ENCODE measurements at places on chromosomes 16 and 17. TPM values are rescaled to one million over a fixed set of nuclear protein-coding genes. Genes with fewer than 3 reads are reported as not detected.

DNA sequence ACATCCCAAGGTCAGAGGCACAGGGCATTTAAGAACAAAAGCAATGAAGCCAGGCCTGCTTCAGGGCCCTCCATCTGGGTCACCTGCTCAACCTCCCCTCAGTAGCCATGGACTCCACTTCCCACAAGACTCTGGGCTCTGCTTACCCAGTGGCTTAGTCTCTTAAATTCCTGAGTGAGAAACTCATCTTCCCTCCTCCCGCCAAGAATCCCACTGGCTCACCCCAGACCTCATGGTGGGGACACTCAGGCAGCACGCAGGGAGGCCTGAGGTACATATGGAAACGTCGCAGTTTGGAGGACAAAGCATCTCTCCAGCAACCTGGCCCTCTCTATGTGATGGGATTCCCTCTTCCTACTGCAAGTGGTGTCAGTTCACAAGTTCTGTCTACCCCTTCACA lies 326.7 kb upstream of the CDH5 start:
- no peak for ATAC-seq

- no peak for ATAC-seq
These were observed 2.2 kb upstream of the PELP1 start for GRCh38 chr17:4706121-4706520.

GRCh38 chr16:21565507-21565860 lies 33.9 kb upstream of the METTL9 start:
- no peak for ATAC-seq

- no peak for ATAC-seq
These were observed 53.9 kb upstream of the CCL2 start for GRCh38 chr17:34201225-34201624.

GRCh38 chr17:81931557-81932332 lies 4.2 kb upstream of the MAFG start:
- no peak for ATAC-seq

Gene CDK5R1
- 12.6 TPM for total RNA-seq

Gene DCTN5
- 42.3 TPM for total RNA-seq

All from esophagus mucosa (tissue), 1 donor.